ENCODE measurements at places on chromosomes 3 and 15.

DNA sequence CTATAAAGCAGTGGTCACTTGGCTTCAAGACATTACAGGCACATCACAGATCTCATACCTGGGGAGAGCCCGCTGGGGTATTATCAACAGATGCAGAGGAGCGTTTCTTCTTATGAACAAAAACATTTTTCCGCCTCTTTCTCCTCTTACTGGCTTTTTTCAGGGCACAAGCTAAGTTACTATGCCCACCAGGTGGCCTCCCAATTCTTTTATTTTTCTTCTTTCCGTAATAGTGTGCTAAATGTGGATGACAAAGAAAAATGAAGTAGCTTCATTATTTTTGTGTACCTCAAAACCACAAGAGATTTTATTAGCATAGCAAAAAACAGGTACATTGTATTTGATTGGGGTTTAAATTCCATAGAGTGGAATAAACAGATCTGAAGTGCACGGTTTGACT is 10.1 kb upstream of the STIMATE start:
- no peak for DNase-seq

GRCh38 chr3:58237238-58237940 is at the start of gene ABHD6:
ABHD6 (plus strand) TSS chr3:58237792; CDS start chr3:58256587, 18,795 bp downstream.
- DNase-seq, result peak; percentile 83

GRCh38 chr3:186511702-186512101 is 32.5 kb downstream of the CRYGS start:
- DNase-seq, result no peak

DNA sequence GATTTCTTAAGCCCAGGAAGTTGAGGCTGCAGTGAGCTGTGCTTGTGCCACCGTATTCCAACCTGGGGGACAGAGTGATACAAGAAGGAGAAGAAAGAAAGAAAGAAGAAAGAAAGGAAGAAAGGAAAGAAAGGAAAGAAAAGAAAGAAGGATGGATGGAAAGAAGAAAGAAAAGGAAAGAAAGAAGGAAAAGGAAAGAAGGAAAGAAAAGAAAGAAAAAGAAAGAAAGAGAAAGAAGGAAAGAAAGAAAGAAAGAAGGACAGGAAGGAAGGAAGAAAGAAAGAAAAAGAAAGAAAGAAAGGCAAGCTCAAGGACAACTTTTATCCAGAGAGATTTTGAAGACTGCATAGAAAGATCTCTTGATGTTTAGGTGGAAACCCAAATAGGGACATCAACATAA is 120.7 kb downstream of the GMNC start:
- DNase-seq, result no peak

DNA sequence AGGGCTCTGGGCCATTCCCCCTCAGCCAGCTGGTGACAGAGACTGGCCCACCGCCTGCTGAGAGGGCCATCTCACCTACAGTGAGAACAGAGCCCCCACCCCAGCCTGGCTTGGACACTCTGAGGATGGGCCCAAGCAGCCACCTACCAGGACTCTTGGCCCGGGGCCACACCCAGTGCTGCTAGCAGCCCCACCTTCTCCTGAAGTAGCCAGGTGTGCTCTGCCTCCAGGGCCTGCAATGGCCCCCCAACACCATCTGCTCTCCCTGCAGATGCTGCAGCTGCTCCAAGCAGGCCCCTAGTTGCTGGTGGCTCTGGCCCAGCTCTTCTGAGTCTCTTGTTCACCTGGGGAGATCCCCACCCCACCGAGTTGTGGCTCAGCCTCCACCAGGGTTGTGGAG is 6.8 kb upstream of the CLK3 start:
- DNase-seq, result no peak

- DNase-seq, result no peak
These were observed 32.9 kb upstream of the SLC24A5 start for GRCh38 chr15:48087844-48088243.

- DNase-seq, result no peak
These were observed 14.0 kb upstream of the TMEM212 start for GRCh38 chr3:171828902-171829770.

DNA sequence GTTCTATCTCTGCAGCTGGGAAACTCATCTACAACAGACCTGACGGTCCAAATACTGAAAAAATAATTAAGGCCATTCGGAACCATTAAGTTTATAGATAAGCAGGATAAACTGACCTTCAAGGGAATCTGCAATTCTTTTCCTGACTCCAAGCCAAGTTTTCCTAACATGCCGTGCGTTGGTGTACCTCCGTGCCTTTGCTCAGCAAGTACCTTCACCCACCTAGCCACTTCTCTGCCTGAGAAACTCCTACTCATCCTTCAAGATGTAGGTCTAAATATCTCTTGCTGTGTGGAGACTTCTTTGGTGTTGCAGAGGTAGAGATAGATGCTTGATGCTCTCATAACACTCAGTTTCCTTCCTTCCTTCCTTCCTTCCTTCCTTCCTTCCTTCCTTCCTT is 24.2 kb upstream of the BNC1 start:
- DNase-seq, result no peak

- DNase-seq, result no peak
These were observed 70.7 kb downstream of the SEMA5B start for GRCh38 chr3:122956693-122957455.

- no peak for DNase-seq
These were observed 18.5 kb downstream of the SHQ1 start for GRCh38 chr3:72829701-72830100.

DNA sequence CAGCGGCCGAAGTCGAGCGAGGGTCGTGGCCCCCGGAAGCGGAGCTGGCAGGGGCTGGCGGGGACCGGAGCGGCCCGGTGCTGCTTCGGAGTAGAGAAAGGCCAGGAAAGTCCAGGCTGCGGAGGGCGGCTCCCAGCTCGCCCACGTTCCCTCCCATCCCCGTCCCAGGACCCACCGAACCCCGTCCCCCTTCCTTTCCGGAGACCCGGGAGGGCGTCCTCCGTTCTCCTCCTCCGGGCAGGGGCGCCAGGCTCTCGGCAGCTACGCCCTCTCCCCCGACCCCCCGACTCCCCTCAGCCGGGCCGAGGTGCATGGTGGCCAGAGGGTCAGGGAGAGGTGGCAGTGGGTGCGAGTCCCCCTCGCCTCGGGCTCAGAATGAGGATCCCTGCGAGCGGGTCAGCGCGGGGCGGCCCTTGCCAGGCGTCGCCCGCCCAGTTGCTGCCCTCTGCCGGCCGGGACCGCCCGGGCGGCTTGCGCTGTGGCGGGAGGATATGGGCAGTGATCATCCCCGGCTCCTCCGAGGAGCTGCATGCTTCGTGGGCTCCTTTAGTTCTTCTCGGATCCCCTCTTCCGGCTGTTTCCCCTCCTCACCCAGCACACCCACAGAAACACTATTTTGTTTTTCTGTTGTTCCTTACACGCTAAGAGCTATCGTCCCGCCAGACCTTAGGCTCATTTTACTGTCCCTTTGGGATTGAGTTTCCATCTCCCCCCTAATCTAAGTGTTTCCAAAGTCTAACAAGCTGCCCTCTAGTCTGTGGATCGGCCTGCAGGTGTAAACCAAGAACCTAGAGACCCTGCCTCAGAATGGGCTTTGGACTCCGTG is 744 bp upstream of the ALDH1A2 start:
- DNase-seq, result peak; percentile 81

DNA sequence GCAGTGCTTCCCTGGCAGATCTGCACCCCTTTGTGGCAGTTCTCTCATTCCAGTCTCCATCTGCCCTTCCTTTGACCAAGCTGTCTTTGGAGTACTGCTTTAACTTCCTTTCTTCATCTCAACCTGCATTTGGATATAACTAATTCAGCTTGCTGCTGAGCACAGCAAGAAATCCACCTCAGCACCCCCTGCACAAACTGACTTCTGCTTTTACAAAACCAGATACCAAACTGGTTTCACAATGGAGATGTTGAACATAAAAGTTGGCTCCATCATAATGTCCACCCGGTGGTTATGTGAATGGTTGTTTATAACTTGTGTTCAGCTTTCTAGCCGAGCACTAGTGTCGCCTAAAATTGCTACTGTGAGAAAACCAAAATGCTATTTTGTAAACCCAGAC is 341.1 kb upstream of the SEMA6D start:
- DNase-seq, result no peak

DNA sequence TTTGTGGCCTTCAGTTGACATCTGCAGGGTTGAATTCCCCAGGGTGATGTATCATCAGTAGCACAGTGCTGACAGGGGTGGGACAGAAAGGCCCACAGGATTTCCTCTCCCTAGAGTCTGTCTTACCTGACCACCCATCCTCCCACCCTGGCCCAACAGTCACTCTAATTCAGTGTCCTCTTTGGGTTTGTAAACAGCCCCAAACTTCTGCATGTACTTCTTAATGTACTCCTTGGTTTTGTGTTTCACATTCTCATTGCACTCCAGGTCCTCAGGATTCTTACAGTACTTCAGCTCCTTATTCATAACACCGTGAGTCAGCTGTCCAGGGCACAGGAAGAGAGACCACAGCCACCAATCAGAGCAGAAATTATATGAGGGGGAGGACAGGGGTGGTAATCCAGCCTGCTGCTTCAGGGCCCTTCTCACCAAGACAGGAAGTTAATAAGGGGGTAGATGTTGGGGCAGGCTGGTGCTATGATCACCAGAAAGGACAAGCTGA is 37.5 kb downstream of the NBEAL2 start:
- no peak for DNase-seq

GRCh38 chr3:185313693-185314246 is 49.2 kb upstream of the MAP3K13 start:
- no peak for DNase-seq

DNA sequence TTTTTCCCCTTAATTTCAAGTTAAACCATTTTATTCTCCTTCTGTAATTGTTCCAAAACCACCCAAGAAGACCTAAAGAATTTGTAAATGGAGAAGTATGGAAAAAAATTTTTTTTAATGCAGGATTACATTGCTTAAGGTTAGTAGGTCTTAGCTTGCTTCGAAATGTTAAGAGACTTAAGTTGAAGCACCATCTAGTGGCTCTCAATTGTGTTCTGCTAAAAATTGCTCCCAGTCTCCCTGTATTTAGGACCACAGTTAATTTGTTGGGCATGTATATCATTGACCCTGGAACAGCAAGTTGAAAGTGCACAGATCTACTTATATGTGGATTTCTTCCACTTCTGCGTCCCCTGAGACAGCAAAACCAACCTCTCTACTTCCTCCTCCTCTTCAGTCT is 32.4 kb downstream of the CD200R1L start:
- no peak for DNase-seq

DNA sequence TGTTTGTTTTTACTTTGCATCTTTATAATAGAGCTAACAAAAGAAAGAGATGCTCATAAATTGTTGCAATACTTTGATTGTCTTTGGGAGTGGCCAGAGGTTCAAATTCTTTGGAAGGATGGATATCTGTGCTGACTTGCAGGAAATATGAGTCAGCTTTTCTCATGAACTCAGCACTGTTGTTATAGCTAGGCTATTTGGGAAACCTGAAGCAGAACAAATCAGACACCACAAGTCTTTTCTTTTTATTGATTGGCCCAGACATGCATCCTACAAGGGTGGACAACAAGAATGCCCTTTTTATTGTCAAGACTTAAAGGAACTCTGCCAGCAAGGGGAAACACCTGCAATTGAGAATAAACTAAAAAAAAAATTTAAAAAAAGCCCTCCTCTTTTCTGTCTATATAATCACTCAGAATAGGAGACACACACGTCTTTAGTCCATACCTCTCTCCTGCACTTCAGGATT is 4.6 kb upstream of the DENND4A start:
- DNase-seq, result no peak

GRCh38 chr15:63811942-63812550 is 21.7 kb downstream of the HERC1 start:
- DNase-seq, result no peak

GRCh38 chr15:98126326-98127085 is 166.0 kb downstream of the ARRDC4 start:
- DNase-seq, result no peak

GRCh38 chr3:150798122-150798618 is 35.2 kb upstream of the SIAH2 start:
- DNase-seq, result no peak

DNA sequence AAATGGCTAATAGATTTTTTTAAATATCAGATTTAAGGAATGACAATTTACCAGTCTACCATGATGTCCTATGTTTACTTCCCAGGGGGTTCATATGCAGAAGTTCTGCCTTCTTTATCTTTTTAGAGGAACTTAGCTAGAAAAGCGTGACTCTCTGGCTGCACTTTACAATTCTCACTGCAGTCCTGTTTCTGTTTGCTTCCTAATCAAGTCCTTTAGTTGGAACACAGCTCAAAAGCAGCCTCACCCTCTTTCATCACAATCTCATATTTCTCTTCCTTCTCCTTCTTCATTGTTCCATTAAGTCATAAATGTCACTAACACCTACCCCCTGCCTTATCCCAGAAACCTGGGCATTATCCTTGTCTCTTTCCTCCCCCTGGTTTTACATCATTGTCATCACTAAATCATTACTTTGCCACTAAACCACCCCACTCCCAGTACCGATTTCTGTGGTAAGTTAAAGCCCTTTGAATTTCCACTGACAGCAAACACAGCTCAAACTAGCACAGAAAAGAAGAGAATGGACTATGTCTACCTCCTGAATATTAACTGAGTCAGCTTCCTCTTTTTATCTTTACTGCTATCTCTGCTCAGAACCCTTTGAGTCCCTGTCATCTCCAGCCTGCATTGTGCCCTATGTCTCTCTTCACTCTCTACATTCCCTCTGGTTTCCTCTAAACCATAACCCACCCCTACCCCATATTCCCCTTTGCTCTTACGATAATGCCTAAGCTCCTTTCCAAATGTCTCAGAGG is 13.8 kb upstream of the PPP4R2 start:
- no peak for DNase-seq

DNA sequence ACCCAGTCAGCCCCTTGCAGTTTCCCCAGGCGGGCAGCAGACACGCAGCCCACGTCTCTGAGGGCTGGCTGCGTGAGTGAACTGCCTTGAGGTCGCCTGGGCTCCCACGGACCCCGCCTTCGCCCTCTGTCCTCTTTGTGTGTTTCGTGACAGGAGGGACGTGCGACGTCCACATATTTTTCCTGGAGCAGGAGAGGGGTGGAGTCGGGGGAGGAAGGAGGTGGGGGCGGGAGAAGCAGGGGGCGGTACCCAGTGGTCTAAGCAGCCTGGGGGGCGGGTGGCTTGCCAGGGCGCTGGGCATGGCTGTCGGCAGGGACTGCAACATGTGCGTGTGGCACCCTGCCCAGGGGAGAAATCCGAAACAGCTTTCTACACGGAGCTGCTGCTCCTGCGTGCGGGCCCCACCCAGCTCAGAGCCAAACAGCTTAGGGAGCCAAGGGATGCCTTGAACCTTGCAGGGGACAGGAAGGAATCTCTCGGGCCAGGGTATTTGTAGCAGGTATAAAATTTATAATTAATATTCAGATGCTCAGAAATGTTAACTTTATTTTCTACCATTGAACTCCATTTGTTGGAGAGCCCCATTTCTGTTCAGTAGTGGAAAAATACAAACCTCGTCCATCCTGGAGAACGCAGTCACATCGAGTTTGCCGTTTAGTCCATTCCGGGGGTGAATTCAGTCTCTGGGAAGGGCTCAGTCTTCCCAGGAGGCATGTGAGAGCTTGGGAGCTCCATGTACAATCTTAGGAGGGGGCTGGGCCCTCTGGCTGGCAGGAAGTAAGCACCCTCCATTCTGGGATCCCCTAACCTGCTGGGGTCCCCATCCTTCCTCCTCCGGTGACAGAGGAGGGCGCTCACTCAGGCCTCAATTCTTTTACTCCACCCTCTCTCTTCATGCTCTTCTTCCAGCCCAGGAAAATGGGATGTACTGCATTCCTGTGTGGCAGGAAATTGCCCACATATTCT is 79.1 kb upstream of the MEF2A start:
- DNase-seq, result peak; percentile 84

GRCh38 chr3:45008117-45008516 is 18.0 kb upstream of the CLEC3B start:
- DNase-seq, result no peak

GRCh38 chr3:157414861-157415260 is 21.8 kb upstream of the PTX3 start:
- no peak for DNase-seq

Data from lower lobe of right lung (tissue), 2 donors.